NCI-H2081 treated with DMSO at 0.1 percent for 48 hours (cell line): ENCODE measurements at places on chromosomes 1 and 21.
A peak's percentile ranks its signal among the peaks of the same experiment; 100 is the strongest.

DNA sequence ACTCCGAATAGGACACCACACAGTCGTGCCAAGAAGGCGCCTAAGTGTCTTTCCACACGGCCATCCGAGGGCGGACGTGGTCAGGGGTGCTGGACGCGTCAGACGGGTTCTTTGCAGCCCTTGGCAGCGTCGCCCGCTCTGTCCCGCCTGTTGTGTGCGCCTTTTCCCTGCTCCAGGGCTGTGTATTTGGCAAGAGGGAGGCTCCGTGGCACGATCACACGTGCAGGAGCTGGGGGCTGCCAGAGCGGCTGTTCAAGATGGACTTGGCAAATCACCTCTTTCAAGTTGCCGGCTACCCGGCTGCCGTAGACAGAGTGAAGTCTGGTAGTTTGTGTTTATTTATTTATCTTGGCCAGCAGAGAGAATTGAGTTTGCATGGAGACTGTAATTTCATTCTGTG is 31.9 kb downstream of the PRKCZ start:
- no peak for DNase-seq

- no peak for DNase-seq
These were observed 25.5 kb upstream of the GJA5 start for GRCh38 chr1:147785794-147786506.

- no peak for DNase-seq
These were observed 131.1 kb downstream of the GLUL start for GRCh38 chr1:182260516-182260915.

DNA sequence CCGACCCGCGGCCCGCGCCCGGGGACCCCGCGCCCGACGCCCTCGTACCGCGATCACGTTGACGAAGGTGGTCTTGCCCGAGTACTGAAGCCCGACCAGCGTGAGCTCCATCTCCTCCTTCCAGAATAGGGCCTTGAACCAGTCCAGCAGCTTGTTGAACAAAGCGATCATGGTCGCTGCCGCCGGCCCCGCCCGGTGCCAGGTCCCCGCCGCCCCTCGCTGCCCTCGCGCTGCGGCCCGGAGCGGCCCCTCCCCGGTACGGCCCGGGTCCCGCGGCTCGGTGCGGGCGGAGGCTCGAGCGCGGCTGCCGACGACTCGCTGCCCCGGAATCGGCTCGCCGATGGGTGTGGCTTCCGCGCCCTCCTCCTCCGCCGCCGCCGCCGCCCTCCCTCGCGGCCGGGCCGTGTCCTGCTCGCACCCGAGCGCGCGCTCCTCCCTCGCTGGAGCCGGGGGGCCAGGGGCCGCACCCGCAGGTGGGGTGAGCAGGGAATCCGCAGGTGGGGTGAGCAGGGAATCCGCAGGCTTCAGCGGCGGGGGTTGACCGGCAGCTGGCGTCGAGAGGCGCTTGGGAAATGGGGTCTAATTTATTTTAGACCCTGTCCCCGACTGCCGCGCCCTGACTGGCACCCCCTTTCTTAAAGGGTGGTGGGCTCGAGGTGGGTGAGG is at the start of gene ARL8A:
Gene ARL8A (minus strand): TSS at position 336 of the 666 bp plus-strand sequence. CDS start 165 bp downstream, at position 171.
- no peak for DNase-seq

DNA sequence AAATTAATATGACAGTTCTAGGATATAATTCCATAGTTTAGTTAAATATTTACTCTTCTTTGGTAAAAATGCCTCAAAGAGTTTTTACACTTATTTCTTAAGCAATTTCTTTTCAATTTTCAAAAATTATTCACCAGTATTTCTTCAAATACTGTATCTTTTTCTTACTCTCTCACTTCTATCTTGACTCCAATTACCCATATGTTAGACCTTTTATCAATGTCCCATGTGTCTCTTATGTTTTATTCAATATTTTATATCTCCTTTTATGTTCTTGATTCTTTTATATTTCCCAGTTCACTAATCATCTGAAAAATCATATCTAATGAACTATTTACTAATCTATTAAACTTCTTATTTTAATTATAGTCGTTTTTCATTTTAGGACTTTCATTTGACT is 11.5 kb upstream of the LRIF1 start:
- DNase-seq = no peak

- DNase-seq = no peak
These were observed 73.0 kb upstream of the EXO1 start for GRCh38 chr1:241775021-241775420.

DNA sequence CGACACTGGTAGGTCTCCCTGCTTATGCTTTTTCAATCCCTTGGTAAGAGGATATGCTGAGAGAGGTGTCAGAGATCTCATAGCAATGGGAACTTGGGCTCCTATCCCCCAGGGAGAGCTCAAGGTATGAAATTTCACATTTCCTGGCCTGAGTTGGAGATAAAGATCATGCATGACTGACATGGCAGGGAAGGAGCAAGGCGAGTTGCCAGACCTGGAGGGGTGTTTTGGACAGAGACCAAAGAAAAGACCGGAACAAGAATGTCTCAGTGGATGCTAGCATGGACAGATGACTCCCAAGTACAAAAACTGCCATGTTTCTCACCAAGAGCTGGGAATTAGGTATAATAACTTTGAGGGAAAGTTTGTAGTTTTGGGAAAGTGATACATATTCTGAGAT is 334.1 kb upstream of the B3GALT2 start:
- no peak for DNase-seq

- DNase-seq = peak; percentile 21
These were observed 1.6 kb downstream of the COL11A1 start for GRCh38 chr1:103106426-103107341.

DNA sequence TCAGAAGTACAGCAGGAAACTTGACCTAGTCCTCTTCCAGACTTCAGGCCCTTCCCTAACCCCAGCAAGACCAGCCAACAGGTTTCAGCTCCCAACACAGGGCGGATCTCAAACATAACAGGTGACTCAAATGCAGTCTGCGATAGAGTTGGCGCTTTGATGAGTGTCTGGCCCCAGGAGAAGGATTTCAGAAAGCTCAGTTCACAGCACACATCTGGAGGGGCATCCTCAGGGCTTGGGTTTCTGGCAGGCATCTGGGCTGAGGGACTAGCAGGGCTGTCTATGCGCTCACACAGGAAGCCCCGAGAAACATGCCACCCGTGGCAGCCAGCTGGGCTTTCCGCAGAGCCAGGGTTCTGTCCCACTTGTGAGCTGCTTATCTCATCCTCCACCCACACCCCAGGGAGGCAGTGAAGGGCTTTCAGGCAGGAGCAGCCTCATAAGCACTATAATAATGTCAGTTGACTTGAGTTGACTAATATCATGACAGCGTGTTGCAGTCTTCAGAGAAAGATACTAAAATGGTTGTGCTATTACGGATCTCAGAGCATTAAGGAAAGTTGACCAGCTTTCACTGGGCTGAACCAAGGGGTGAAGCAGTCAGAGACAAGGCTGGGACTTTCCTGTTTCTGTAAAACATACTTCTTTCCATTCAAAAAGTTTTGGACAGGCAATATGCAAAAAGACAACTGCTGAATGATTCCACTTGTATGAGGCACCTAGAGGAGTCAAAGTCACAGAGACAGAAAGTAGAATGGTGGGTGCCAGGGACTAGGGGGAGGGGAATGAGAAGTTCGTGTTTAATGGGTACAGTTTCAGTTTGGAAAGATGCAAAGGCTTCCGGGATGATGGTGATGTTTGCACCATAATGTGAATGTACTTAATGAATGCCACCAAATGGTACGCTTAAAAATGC is 233.0 kb upstream of the IRF2BP2 start:
- no peak for DNase-seq

DNA sequence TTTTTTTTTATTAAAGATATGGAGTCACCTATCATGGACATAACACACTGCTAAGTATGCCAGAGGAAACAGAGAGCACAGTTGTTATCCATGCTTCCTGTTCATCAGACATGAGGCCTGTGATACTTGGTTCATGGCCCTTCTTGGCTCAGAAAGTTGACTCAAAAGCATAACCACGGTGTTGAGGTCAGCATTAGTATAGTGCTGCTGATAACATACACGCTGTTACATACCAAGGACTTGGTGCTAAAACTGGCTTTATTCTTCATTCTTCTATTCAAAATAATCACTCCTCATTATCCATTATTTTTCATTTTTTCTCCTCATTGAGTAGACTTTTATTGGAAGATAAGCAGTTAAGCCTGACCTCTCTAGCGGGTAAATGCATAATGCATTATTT is 464.1 kb downstream of the ADGRL2 start:
- no peak for DNase-seq

GRCh38 chr1:67589519-67590233 is 95.3 kb upstream of the GADD45A start:
- no peak for DNase-seq

- DNase-seq = no peak
These were observed 60.8 kb upstream of the WLS start for GRCh38 chr1:68293122-68293521.

DNA sequence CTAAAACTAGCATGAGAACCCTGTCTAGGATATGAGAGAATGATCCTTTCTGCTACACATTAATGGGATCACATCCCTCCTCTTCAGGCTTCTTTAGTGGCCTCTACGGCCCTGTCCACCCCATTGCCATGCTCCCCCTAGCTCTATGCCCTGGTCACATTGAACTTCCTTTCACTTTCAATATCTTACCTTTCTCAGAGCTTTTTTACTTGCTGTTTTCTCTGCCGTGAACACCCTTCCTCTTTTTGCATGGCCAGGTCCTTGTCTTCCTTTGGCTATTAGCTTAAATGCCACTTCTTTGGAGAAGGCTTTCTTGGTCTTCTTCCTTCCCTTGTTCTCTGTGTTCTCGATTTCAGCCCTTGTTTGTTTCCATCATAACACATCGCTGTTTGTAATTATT is 97.4 kb downstream of the GIPC2 start:
- DNase-seq = no peak

DNA sequence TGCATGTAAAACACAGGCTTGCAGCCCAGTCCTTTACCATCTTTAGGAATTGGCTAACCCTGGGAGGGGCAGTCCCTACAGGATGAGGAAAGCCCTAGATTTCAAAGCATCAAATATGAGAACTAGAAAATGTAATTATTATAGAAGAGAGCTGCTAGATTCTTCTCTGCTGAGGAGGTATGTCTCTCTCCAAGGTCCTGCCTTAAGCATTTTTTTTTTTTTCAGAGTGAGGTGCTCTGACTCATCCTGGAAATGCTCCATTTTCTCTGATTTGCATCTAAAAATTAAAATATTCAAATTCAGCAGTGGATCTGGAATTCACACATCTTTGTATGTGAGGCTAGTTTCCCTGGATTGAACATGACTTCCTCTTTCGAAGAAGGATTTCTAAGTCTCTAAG is 149.8 kb downstream of the ZNF648 start:
- no peak for DNase-seq

GRCh38 chr1:34656299-34656698 is 98.5 kb upstream of the GJB5 start:
- DNase-seq = no peak

GRCh38 chr1:245809361-245809760 is 654.6 kb downstream of the KIF26B start:
- DNase-seq = no peak

DNA sequence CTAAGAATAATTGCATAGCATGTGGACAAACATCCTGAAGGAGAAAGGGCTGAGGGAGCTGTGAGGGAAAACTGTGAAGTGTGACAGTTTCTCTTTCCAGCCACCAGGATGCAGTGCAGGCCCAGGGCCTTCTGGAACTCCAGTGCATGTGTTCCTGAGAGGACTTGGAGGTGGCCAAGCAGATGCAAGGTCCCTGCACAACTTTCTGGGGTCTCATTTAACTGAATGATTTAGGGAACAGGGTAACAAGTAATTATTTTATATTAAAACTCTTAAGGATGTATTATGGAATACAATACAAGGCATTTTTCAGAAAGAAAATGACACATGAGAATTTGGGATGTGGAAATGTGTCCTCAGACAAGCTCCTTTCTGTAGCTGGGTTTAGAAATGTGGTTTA is 61.2 kb upstream of the MCOLN3 start:
- no peak for DNase-seq

DNA sequence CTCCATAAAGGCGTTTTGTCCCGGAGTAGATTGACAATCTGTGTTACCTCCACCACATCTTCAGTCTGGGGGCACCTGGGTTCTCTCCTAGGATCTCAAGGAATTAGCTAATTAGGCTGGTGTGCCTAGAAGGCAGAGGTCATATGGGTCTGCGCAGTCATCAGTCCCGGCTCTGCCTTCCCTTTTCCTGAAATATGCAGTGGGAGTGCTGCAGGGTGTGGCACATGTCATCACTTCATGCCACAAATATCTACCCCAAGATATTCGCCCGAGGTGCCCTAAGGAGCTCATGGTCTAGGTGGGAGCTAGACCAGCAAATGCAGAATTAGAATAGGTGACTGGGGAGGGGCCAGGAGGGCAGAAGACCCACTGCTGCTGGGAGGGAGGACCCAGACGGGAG is 42.9 kb downstream of the ACTL8 start:
- no peak for DNase-seq
